Stimulated activated CD4-positive, alpha-beta T cell treated with anti-CD3 and anti-CD28 coated beads, Interleukin-2, amount 100 ng/mL, for 24 hours (primary cell): ENCODE measurements at places on chromosomes 6 and 20.

- peak; percentile 27 for DNase-seq
Measured at GRCh38 chr6:2854396-2854982, 12.8 kb upstream of the SERPINB1 start.

GRCh38 chr6:44065443-44066140, 61.7 kb downstream of the MRPL14 start:
- no peak for DNase-seq

DNA sequence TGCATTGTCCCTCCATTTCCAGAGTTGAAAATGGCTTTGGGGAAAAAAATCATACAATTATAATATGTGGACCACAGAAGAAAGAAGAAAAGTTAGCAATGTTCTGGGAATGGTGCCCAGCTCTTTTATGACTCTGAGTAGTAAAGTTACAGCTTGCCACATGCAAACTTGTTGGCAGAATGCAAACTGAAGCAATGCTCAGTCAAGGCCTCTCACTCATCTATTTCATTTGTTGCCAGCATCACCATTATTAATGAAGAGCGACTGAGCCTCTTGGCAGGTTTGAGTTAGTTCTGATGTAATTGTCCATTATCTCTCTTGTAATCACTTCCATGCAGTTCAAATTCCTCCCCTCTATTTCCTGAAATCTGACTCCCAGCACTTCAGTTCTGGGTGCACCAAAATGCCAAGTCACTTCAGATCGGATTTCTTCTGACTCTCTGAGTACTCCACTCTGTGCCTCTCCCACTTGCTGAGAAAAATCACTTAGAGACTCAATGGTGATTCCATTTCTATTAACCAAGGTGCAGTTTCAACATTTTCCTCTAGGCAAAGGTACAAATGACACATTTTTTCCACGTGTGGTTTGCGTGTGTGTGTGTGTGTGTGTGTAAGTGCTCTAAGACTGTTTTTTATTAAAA, 154.4 kb upstream of the STMND1 start:
- DNase-seq = peak; percentile 7

GRCh38 chr6:18507561-18507960, 120.4 kb downstream of the RNF144B start:
- DNase-seq = no peak

- DNase-seq = no peak
Measured at GRCh38 chr6:167020206-167020605, 21.0 kb downstream of the CEP43 start.

DNA sequence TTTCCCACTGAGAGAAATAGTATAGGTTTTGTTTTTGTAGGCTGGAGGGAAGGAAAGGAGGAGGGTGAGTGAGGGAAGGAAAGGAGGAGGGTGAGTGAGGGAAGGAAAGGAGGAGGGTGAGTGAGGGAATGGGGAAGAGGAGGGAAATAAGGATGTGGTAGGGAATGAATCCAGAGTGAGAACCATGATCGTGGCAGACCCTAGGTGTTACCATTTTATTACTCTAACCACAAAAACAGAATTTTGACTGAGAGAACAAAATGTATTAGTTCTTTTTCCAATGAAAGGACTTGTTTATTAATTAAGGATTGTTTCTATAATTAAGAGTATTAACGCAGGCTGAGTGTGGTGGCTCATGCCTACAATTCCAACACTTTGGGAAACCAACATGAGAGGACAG, 16.4 kb downstream of the SSR1 start:
- DNase-seq = no peak

DNA sequence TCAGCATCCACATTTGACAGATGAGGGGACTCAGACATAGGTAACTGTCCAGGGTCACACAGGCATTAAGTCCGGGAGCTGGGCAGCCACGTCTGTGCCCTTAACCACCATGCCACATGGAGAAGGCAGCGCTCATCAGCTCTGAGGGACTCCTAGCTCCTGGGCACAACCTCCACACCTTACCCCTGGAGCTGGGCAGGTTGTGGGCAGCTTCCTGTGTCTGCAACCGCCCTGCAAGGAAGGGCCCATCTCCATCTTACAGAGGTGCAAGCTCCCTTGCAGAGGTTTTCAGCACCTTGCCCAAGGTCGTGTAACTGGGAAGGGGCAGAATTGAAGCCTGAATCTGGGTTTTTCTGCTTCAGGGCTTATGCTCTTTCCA, 7.9 kb downstream of the CCDC167 start:
- no peak for DNase-seq

DNA sequence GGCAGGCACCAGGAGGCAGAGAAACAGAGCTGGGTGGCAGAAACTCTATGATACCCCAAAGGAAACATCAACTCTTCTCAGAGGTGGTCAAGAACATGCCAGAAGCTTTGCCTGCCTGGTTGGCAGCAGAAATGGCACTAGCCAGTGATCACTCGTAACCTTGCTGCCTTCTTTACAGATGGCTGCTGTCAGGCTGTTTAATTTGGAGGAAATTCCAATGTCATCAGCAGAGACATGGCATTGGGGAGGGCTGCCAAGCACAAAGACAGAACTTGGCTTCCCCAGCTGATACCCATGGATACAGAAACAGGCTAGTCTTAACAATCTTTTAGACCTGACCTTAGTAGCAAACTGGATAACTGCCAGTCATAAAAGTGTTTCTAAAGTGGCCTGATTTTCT, 153.6 kb downstream of the GMPR start:
- no peak for DNase-seq

DNA sequence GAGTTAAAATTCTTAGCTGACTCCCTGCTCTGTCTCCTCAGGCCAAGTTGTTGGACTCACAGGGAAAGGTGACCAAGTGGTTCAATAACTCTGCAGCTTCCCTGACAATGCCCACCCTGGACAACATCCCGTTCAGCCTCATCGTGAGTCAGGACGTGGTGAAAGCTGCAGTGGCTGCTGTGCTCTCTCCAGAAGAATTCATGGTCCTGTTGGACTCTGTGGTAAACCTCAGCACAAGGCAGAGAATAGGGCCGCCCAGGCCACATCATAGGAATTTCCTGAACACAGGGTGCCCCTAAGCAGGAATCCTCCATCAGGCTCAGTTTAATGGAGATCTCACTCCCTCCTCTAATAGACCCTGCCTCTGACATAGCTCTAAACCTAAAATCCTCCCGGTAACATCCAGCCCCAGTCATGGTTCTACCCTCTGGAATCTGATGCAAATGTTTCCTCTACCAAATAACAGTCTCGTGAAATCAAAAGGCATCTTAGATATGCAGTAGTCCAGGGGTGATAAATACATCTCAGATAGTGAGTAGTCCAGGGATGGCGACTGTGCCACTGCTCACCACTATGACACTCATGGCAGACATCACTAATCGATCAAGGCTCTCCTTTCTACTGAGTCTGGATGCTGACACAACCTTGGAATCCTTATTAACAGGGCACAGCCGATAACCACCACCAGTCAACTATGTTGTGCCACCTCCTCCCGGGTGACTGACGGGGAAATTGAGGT, 18.3 kb downstream of the BPIFB1 start:
- DNase-seq = no peak

GRCh38 chr20:53623454-53624211, 30.0 kb upstream of the ZNF217 start:
- peak; percentile 47 for DNase-seq

- no peak for DNase-seq
Measured at GRCh38 chr6:16163535-16164300, 34.8 kb downstream of the MYLIP start.

GRCh38 chr20:41475503-41475902, 108.9 kb upstream of the EMILIN3 start:
- DNase-seq = no peak

- DNase-seq = no peak
Measured at GRCh38 chr6:154476494-154476893, 34.0 kb downstream of the CNKSR3 start.

DNA sequence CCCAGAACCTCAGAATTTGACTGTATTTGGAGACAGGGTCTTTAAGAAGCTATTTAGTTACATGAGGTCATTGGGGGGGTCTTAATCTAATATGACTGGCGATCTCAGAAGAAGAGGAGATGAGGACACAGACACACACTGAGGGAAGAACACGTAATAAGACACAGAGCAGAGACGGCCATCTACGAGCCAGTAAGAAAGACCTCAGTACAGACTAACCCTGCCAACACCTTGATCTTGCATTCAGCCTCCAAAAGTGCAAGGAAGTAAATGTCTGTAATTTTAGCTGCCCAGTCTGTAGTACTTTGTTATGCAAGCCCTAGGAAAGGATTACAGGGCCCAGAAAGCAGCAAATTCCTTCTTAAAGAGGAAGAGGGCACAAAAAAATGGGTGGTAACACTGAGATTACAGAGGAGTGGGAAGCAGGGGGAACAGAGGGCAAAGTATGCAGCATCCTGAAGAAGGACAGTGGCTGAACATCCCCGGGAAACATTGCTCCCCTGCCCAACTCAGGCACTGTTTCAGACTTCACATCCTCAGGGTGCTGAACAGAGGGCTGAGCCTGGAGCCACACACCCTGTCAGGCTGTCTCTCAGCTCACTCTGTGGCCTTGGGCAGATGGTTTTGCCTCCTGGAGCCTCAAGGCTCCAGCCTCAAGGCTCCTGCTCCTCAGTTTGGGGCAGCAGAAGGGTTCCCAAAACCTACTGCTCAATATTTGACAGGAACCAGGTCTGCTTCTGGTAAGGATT, 27.9 kb upstream of the SIRPG start:
- no peak for DNase-seq

DNA sequence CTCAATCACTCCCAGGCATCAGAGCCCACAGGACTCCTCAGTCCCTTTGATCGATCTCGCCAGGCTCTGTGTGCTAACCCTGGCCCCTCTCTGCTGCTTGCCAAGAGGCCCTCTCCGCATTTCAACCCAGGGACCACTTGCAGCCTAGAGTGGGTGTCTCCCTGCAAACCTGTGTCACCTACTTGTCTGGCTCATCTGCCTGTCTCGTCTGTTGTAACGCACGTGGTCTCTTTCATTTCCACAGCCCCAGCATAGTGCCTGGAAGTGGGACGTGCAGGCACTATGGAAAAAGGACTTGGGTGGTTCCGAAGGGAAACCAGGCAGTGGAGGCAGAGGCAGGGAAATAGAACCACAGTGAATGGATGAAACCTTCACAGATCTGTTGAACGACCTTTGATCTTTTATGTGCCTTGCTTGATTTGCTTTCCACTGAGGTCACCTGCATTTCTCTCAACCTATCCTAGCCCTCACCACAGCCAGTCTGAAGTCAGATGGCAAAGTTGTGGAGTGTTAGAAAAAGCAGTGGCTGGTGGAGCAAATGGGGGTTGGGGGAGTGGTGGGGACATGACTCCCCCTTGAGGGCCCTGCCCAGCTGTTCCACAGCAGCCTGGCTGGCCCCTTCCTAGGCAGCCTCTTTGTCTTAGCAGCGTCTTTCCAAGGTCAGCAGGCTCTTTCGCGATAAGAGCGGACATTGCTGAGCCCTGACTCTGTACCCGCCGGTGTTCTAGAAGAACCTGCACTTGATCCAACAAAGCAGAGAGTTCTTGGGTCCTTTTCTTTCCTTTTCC, 55.8 kb upstream of the TAGAP start:
- no peak for DNase-seq

GRCh38 chr6:45548657-45549515, 171.2 kb upstream of the SUPT3H start:
- no peak for DNase-seq

- peak; percentile 42 for DNase-seq
Measured at GRCh38 chr6:27806981-27807440, 105.2 kb downstream of the OR2B2 start.

DNA sequence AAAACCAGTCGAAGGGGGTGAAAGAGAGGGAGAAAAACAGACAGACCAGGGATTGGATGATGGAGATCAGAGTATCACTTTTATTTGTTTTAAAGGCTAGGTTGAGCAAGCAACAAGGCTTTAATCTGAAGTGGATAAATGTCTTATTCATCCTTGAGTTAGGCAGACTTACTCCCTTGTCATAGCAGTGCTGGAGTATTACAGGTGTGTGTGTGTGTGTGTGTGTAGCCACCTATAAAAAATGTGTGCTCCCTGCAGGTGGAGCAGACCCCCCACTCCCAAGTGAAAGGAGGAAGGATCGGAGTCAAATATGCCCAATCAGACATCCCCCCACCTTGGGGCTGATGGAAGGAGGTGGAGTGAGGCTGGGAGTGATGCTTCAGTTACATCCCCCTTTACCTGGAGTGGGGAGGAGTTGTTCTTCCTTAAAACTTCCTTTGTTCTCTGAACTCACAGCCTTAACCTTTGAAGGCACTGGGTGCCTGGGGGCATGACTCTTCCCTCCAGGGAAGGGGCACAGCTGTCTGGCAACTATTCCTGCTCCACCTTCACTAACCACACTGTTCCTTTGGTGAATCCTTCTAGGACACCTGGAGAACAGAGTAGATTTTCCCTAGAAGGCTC, 27.3 kb downstream of the PTK7 start:
- DNase-seq = no peak

- no peak for DNase-seq
Measured at GRCh38 chr6:150668900-150669302, 69.2 kb downstream of the PLEKHG1 start.

DNA sequence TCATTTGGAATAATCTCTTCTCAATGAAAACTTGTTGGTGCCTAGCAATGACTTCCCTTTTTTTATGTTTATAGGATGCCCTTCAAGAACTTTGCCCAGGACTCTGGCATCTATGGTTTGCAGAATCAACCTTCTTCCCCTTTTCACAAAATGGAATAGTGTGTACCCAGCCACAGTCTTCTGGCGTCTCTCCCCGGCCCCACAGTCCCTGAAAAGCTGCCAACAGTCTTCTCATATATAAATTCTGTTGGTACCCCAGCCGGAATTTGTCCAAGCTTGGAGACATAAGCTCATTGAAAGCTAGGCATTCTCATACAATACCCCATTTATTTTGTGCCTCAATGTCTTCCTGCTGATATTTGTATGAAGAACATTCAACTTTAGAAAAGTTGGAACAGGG, 26.4 kb upstream of the MCM3 start:
- no peak for DNase-seq

DNA sequence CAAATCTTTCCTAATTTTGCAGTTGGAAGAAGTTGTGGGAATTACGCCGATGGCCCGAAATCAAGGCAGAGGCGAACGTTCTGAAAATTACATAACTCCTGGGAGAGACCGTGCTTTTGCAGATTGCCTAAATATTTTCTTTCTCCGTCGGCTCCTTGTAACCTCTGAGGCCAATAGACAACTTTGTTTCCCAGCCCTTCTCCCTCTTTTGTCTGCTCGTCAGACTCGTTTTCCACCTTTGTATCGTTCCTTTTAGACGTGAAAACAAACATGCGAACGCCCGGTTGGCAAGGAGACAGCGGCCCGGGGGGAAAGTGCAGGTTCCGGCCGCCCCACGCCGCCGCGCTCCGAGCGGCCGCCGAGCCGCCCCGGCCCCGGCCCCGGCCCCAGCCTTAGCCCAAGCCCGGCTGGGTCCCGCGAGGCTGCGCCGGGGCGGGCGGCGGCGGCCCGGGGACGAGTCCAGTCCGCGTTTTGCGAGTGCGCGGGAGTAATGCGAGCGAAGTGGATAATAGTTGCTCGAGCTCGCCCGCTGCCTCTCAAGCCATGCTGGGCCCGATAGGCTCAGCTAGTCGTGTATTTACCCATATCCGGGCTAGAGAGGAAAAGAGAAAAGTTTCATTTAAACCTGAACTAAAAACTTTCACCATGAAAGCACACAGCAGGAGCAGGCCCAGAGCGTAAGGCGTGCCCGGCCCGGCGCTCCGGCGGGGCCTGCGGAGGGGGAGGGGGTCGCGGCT, at the start of gene ARID1B:
Gene ARID1B (plus strand): TSS at position 539 of the 737 bp plus-strand sequence. CDS start 303 bp downstream, outside the sequence.
- peak; percentile 77 for DNase-seq
